SJSA1 (cell line): ENCODE measurements at places on chromosomes 5 and 9.

- DNase-seq = no peak
These were observed 132.9 kb downstream of the TRPM3 start for GRCh38 chr9:70988551-70988950.

DNA sequence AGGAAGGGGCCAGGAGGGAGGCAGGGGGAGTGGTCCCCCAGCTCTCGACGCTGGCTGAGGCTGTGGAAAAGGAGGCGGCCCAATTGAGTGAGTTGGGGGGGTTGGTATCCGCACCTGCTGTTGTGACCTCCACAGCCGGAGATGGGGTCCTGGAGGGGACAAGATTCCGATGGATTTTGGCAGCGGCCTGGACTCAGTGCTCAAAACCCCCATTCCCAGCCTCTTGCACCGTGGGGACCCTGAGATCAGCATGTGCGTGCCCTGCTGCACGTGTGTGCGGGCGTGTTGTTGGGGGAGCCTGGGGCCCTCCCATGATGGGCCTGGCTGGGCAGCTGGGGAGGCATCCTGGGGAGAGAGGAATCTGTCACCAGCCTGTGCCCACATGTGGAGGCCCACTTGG, 15.0 kb downstream of the CNTFR start:
- DNase-seq = no peak

- peak; percentile 94 for DNase-seq
These were observed 151.8 kb upstream of the ADRA1B start for GRCh38 chr5:159764283-159765134.

DNA sequence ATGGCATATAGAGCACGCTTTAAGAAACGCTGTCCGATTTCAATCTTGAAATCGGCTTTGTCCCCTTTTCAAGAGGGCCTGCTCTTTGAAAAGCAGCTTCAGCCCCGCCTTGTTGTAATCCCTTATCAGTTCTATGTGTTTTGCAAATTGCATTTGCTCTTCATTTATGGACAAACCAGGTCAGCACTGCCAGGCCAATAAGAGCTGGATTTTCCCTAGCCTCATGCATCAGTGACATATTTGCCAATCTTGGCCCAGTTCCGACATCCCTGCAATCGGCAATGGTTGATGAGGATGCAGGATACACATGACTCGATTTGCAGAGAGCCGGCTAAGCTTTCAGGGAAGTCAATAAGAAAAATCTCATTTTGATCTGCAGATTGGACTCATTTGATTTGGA, 529.1 kb upstream of the CLINT1 start:
- no peak for DNase-seq

- DNase-seq = no peak
These were observed 190.4 kb upstream of the GAS1 start for GRCh38 chr9:87137718-87138117.
